ENCODE measurements at places on chromosomes 5 and 9.

GRCh38 chr5:171888051-171888481 lies 102.4 kb downstream of the SMIM23 start:
- DNase-seq = no peak

- no peak for DNase-seq
Observed at GRCh38 chr5:22728610-22729009, 124.5 kb downstream of the CDH12 start.

DNA sequence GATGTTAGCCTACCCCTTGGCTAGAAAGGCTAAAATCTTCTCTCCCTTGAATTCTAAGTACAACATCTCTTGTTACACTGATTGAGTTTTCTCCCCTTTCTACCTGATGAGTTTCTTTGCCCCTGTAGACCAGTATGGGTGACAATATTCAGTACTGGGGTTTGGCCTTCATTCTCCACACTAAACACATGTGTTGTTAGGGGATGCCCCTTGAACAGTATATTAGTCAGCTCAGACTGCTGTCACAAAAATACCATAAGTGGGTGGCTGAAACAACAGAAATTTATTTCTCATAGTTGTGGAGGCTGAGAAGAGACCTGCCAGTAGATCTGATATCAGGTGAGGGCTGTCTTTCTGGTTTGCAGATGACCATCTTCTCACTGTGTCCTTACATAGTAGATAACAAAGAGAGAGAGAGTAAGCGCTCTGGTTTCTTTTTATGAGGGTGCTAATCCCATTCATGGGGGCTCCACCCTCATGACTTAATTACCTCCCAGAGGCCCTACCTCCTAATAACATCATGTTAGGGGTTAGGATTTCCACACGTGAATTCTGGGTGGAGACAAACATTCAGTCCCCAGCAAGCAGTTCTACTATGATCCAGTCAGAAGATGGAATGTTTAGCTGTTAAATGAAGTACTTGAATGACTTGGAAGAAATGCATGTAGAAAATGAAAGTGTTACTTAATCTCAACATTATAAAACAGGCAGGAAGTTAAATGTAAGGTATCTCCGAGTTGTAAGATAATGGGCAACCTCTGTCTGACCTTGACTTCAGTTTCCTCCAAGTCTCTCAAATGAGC lies 17.5 kb downstream of the VLDLR start:
- no peak for DNase-seq

DNA sequence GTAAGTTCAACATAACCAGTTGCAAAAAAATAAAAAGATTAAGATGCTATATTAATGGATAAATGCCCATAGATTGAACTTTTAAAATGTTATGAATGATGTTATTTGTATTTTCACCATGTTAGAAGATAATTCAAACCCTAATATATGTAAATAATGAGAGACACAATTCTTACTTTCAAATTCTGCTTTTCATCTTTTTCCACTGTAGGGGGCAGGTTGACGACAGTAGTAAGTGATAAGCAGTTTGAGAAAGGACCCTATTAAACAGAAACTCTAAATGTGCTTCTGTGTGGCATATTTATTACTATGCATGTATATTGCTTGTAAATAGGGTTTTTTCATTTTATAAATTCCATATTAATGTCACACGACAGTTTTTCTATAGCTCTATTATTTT lies 591.1 kb downstream of the SEMA5A start:
- no peak for DNase-seq

DNA sequence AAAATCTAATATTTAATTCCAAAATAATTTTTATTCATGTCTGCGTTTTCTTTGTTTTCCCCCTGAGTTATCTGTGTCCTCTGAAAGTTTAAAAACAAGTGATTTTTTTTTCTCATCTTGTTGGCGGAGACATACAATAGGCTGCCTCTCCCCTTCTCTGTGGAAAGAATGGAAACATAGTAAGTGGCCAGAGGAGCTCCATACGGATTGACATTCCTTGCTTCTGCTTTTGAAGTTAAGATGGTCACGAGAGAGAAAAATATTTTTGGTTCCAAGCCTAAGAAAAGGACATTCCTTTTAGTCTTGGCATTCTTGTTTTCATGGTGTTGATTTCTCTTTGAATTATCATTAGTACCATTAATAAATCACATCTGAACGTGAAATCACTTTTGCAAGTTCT lies 28.3 kb downstream of the ZNF462 start:
- no peak for DNase-seq

DNA sequence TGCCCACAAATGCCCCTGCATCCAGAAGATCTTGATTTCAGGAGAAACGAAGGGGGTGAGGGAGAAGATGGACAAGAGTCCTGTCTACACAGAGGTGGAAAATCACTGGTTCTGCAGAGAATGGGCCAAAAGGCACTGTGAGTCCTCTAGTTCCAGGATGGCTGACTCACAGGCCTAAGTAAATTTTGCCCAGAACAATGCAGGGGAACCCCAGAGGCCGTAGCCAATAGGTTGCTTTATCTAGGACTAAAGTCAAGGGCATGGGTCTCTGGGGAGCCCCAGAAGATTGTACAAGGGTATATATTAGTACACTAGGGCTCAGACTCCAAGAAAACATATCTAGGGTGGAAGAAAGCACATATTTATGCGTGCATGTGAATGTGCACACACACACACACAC lies 98.0 kb downstream of the SLIT3 start:
- no peak for DNase-seq

DNA sequence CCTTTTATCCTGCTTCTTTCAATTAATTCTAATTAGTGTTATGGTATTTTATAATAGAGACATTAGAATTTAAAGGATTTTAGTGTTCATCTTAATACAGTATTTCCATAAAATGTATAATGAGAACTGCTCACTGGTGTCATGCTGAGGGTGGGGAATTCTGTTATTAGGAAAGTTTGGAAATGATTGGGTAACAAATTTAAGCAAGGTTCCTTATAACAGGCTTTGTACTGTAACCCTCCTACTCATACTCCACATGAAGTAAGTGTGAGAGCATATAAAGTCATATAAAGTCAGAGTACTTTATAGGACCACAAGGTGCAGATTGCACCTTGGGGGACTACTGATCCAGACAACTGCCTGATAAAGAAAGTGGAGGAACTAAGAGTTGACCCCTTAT lies 42.2 kb downstream of the SV2C start:
- DNase-seq = no peak

DNA sequence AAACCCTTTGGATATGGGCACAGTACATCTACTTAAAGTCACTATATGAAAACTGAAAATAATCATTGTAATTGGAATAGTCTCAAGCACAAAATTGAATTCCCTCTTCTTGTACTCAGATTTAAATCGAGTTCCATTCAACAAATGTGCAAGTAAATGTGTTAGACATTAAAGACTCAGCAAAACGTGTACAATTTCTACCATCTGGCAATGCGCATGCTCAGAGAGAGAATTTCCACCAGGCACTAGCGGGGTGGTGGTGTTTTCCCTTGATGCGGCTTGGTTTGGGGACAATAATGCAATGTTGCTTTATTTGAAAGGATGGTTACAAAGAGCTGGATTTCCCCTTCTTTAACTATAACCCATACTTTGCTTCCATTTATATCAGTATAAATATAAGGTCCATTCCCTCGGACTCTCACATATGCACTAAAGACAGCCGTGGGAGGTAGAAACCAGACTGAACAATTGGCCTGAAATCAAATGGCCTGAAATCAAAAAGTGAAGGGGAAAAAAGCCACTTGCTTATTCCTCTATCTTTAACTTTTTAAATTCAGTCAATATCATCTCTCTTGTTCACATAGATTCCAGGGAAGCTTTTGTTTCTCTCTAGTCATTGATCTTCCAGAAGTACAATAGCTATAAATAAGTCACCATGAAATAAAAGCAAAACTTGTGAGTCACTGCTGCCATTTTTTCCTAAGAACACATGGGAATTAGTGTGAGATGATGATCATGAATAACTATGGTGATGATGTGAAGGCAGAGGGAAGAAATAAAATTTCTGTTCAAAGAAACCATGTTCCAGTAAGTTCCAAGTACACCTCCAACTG lies 59.2 kb downstream of the ADAMTS12 start:
- no peak for DNase-seq

DNA sequence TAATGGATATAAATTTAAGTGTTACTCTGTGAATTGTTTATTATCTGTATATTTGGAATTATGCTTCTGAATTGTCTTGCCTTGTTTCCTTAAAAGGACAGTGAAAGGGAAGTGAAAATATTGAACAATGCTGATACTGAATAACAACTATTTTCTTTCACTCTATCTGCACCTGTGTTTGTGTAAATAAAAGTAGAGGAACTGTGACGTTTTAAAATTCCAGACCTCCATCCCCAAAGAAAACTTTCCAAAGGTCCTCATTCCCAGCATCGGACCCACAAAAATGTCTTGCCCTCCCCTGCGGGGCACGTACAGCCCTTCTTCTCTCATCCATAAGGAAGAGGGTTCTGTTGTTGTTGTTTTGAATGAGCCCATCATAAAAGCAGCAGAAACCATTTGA lies 100.0 kb downstream of the NLN start:
- DNase-seq = no peak
